Left colon (tissue), 2 donors: ENCODE measurements at places on chromosomes 2 and 18. TPM values are rescaled to one million over a fixed set of nuclear protein-coding genes. Genes with fewer than 3 reads are reported as not detected.
A peak's percentile ranks its signal among the peaks of the same experiment; 100 is the strongest.

DNA sequence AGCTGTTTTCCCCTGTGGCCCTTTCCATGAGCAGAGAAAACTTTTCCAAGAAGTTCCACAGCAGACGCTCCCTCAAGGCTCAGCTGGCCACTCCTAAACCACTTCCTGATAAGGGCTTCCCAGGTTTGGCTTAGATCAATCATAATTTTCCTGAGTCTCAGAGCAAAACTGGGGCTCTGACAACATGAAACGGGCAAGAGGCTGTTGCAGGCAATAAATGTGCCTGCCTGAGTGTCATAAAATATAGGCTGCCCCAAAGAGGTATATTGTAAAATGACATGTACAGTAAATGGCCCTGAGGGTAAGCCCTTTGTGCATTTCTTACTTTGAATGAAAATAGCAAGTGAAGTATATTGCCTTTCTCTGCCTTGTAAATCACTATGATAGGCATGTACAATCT lies 105.6 kb upstream of the UXS1 start:
- peak; percentile 35 for DNase-seq

DNA sequence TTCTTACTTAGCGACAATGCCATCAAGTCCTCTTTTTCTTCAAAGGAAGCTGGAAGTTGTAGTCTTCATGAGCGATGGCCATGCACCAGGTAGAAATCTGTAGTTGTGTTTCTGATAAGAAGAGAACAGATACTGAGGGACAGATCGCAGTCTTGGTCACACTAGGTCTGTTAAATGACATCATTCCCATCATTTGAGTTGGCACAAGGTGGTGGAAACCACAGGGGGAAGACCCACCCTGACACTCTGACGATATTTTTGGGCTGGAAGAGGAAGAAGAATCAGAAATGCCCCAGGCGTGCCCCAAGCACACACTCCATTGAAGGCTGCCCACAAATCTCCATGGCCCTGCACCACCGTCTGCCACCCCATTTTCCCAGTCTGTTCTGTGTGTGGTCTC lies 89.0 kb upstream of the BOD1L2 start:
- DNase-seq = no peak

GRCh38 chr2:37550190-37550589 lies 121.3 kb downstream of the CDC42EP3 start:
- no peak for DNase-seq

DNA sequence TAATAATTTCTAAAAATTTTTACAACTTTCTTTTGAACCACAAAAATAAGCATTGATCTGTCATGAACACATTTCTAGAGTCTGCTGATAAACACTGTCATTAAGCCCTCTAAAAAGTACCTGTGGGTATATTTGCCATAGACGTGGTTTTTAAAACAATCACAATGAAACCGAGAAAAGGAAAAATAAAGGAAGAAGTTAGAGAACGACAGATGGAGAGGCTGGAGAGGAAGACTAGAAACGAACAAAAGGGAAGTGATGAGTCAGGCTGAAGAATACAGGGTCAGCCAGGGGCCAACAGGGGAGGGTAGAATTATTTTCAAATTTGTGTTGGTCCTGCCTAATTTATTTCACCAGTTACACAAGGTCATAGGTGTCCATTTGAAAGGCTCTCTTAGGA lies 62.0 kb downstream of the MYL12B start:
- no peak for DNase-seq

GRCh38 chr2:175599966-175600831 lies 401.9 kb downstream of the LNPK start:
- no peak for DNase-seq

DNA sequence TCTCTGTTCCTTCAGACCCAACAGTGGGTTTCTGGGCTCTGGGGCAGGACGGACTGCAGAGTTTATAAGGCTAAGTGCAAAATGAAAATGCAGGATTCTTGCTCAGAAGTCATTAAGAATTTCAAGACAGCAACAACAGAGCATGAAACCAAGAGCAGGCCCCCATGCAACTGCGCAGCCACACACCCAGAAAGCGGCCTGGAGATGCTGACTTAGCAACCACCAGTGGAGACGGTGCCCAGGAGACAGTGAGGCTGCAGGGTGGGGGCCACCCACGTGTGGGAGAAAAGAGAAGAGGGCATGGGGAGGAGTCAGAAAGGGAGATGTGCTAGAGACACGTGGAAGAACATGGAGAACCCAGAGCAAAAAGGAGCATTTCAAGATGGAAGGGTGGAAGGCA lies 66.5 kb downstream of the GALNT14 start:
- DNase-seq = no peak

DNA sequence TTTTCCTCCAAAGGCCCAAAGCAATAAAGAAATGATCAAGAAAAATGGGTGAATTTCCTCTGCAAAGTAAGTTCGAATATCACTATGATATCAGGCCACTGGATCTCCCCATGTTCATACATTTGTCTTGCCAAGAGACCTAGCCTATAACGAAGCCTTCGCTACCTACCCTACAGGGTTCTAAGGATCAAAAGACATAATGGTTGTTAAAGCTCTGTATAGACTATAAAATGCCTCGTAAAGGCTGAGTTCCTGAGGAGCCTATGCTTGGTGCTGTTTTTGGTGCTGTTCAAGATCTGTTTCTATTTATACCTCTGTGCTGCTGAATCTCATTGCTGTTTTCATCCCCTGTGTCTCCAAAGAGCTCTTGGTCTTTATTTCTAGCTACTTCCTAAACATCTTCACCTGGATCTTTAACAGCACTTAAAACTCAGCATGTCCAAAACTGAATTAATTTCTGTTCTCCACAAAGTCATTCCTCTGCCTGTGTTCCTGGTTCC lies 254.4 kb upstream of the CHAC2 start:
- no peak for DNase-seq

- DNase-seq = peak; percentile 48
Observed at GRCh38 chr2:148989882-148990493, 48.5 kb upstream of the LYPD6B start.

Gene RAD51AP2
- total RNA-seq = not detected

- no peak for DNase-seq
Observed at GRCh38 chr18:54233228-54233625, 8.8 kb upstream of the MBD2 start.

- no peak for DNase-seq
Observed at GRCh38 chr2:165467921-165468320, 1.6 kb upstream of the CSRNP3 start.

DNA sequence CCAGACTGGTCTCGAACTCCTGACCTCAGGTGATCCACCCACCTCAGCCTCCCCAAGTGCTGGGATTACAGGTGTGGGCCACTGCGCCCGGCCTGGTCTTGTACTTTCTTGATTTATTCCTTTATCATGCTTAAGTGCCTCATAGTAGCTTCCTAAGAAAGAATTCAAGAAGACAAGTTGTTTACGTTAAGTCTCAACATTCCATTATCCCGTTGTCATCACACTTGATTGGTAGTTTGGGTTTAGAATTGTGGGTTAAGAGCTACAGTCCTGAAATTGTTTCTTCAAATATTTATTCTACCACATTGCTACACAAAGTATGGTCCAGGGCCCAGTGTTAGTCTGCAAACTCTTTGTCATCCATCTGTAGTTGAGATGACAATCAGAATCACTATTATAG lies 194.0 kb downstream of the VWC2L start:
- DNase-seq = no peak

Gene ANTXR1
- 13.8 TPM for total RNA-seq

Gene GALR1
- 0.46 TPM for total RNA-seq

Gene CYP27A1
- 52.7 TPM for total RNA-seq

DNA sequence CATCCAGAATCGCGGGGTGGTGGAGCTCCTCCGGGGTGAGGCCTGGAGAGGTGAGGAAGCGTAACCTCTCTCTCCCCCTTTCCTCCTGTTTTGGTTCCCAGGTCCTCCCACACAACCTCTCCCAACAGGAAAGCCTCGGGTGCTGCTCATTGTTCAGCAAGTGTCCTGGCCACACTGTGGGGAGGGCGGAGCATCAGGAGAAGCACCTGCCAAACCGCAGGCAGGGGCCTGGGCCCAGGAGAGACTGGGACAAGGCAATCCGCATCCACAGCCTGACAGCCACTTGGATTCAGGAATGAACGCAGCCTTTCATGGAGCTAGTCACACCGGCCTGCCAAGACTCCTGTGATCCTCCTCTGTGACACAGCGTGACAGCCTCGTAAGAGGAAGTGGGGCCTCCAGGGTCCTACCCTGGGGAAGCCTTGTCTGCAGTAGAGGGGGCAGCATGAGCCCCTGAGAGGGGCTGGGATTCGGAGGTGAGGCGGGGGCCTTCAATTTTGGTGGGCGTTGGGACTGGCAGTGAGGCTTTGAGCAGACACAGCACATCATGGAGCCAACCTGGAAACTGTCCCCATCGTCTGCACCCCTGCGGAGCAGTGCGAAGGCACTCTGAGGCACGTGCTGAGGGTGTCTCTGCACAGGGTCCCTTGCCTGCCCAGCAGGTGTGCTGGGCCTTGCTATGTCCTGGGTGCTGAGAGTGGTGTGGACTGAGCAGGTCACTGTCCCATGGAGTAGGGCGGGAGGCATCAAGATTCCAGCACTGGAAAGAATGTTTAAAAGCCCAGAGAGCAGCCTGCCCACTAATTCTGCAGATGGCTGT lies 62.2 kb downstream of the EDAR start:
- DNase-seq = no peak

DNA sequence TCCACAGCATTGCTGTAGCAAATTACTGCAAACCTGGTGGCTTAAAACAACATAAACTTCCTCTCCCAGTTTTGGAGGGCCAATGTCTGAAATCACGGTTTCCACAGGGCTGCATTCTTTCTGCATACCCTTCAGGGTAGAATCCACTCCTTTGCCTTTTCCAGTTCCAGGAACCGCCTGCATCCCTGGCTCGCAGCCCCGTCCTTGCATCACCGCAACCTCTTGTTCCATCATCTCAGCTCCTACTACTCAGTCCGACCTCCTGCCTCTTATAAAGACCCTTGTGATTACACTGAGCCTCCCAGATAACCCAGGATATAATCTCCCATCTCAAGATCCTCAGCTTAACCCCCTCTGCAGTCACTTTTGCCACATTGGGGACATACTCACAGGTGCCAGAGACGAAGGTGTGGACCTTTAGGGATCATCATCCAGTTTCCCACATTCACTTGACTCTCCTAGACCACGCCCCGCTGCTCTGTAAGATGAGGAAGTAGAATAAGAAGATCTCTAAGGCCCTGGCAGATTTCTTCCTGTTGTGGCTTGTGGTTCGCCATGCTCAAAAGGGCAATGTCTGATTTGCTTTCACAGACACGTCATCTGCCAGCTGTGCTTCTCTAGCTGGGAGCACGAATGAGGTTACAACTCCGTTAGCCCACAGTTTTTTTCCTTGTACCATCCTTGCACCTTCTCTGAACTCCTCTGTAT lies 103.6 kb upstream of the AGAP1 start:
- peak; percentile 75 for DNase-seq

GRCh38 chr2:189347540-189347939 lies 93.7 kb upstream of the WDR75 start:
- no peak for DNase-seq

- DNase-seq = no peak
Observed at GRCh38 chr2:7427293-7428060, 510.3 kb downstream of the RNF144A start.

DNA sequence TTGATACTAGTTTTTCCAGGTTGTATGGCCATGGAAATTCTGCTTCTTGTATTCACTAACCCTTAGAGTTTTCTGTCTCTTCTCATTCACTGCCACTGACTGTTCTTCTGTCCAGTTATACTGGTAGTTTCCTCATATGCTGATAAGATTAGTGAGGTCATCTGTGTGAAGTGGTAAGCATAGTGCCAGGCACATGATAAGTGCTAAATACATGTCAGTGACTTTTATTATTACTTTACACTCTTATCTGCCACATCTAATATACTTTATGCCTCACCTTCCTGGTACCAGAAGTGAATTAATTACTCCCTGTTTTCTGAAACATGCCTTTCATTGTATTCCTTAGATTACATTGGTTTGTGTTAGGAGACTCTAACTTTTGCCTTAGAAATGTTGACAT lies 91.3 kb downstream of the NBEAL1 start:
- DNase-seq = no peak

GRCh38 chr2:72214429-72215143 lies 66.9 kb upstream of the CYP26B1 start:
- DNase-seq = no peak

- no peak for DNase-seq
Observed at GRCh38 chr2:15658911-15659310, 67.2 kb downstream of the DDX1 start.

DNA sequence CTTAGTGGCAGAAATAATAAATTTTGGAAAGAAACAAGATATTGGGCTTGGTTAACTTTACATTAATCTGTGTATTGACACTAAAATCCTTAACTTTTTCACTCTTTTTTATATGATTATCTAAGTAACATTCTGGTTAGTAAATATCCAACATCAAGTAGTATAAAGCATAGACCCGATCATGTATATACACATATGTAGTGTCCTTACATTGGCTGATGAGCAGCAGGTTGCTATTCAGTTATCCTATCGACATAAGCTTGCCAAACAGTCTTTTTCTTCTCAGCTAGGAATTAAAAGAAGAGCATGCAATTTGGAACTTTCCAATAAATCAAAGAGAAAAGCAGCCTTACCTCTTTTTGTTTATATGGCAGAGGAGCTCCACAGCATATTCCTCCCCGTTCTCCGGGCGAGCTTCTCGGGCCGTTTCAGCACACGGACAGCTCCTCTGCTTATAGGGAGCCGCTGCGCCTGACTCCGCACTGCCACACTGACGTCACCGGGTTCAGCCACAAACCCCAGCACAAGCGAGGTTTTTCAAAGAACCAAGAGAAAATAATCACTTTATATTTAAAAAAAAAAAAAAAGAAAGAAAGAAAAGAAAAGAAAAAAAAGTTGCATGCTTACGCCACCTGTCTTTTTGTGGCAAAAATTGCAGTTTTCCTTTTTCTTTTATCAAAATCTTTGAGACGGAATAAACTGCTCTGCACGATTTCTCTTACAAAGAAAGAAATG lies at the start of gene SCG2:
SCG2 (minus strand) TSS at position 430 of the 735 bp plus-strand sequence. CDS start 3,079 bp downstream, outside the sequence.
- peak; percentile 44 for DNase-seq

DNA sequence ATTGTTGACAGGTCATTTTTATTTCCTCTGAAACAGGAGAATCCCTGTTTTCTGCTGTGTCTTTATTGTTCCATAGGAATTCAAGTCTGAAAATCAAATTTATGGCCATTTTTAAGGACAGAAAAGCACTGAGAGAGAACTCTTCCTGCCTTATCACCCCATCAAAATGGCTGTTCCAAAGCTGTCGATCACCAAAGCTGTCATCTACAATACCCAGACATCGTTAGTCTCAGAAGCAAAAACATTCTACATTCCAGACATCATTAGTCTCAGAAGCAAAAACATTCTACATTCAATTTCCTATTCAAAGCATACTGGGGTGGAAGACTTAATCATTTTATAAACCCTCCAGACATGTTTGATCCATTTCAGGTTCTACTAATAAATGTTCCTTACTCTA lies 44.4 kb downstream of the SCRN3 start:
- no peak for DNase-seq

- DNase-seq = no peak
Observed at GRCh38 chr2:138010890-138011289, 46.6 kb downstream of the HNMT start.

GRCh38 chr2:54149638-54150441 lies 34.4 kb downstream of the ACYP2 start:
- no peak for DNase-seq

Gene SLC8A1
- 3.1 TPM for total RNA-seq

DNA sequence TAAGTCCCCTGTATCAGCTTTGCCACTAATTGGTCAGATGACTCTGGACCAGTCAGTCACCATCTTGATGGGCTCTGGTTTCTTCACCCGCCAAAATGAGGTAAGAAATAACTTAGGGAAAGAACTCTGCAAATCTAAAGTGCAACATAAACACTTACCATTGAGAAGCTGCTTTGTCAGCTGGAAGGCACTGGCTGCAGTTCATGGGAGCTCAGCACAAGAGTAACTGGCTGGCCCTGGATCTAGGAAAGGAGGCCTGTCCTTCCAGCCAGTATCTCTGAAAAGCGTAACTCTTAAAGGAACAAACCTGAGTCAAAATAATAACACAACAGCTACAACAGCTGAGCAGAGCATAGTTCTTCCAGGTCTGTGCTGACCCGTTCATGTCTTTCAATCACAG lies 123.9 kb downstream of the CACNB4 start:
- DNase-seq = no peak
